ENCODE measurements at places on chromosomes 5 and 9.

DNA sequence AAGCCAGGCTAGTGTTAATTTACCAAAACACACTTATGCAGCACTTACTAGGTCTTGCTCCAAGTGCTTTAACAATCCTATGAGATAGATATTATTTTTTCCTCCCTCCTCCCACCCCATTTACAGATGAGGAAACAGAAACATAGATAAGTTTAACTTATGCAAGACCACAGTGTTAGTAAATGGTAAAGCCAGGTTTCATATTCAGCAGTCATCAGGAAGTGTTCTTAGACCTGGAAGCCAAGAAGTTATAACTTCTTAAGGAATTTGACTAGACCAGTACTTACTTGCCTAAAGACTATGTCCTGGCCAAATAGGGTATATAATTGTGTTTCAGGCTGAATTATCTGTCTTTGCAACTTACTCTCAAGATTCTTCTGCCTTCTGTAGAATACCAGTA lies 15.9 kb downstream of the ABHD17B start:
- DNase-seq = no peak

DNA sequence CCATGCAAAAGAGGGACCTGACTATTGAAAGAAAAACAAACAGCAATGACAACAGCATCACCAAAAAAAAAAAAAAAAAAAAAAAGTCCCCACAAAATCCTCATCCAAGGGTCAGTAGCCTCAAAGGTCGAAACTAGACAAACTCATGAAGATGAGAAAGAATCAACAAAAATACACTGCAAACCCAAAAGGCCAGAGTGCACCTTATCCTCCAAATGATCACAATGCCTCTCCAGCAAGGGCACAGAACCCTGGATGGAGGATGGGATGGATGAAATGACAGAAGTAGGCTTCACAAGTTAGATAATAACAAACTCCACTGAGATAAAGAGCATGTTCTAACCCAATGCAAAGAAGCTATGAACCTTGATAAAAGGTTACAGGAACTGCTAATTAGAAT lies 250.4 kb upstream of the GRAMD2B start:
- DNase-seq = no peak

DNA sequence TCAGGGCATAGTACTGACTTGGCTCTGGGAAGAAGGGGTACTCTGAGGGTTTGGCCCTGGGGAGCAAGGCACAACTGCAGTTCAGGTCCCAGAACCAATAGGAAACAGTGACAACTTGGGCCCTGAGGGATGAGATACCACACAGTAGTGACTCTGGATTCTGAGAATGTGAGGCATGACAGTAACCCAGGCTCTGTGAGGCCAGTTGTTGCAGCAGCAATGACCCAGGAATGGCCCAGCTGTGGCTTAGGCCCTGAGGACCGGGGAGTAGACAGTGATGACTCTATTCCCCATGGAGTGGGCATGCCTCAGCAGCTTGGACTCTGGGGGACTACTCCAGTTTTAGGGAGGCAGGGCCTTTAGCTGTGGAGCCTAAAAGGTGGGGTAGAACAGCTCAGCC lies 21.5 kb upstream of the NFIL3 start:
- no peak for DNase-seq

DNA sequence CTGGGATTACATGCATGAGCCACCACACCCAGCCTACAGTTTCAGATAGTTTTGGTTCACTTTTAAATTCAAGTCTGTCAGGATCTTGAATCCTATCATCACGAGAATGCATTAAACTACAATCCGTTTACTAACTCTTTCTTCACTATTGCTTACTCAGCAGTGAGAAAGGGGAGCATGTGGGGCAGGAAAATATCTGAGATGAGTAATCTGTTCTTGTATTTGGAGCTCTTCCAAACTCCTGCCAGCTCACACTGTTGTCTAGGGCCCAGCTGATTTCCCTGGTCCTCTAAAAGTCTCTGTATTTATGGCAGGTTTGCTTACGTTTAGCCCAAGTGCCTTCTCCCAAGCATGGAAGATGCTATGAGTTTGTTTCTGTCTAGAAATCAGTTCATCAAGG lies 152.2 kb downstream of the FGF18 start:
- DNase-seq = no peak

- no peak for DNase-seq
Measured at GRCh38 chr5:112586596-112587062, 151.1 kb upstream of the APC start.

GRCh38 chr5:81006947-81007636 lies 46.9 kb downstream of the RASGRF2 start:
- DNase-seq = no peak

DNA sequence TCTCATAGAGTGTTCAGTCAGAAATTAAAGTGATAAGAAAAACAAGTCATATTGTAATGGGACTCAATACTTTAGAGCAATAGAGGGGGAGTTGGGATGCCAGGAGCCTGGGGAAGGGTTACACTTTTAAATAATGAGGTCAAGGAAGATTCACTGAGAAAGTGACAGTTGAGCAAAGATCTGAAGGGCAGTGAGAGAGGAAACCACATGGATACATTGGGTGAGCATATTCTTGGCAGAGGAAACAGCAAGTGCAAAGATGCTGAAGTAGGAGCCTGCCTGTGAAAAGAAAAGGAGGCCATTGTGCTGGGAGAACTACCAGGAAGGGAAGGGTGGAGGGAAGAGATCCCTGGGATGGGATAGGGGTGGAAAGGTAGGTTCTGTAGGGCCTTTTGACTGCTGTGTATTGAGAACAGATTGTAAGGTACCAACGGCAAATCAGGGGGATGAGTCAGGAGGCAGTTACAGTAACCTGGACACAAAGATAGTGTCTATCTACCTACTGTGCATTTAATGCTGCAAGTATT lies 79.4 kb downstream of the PAM start:
- no peak for DNase-seq

GRCh38 chr9:36895744-36896260 lies 138.3 kb downstream of the PAX5 start:
- no peak for DNase-seq

- DNase-seq = no peak
Measured at GRCh38 chr9:131807144-131807983, 67.5 kb upstream of the RAPGEF1 start.

- no peak for DNase-seq
Measured at GRCh38 chr5:3911773-3912172, 316.1 kb downstream of the IRX1 start.

DNA sequence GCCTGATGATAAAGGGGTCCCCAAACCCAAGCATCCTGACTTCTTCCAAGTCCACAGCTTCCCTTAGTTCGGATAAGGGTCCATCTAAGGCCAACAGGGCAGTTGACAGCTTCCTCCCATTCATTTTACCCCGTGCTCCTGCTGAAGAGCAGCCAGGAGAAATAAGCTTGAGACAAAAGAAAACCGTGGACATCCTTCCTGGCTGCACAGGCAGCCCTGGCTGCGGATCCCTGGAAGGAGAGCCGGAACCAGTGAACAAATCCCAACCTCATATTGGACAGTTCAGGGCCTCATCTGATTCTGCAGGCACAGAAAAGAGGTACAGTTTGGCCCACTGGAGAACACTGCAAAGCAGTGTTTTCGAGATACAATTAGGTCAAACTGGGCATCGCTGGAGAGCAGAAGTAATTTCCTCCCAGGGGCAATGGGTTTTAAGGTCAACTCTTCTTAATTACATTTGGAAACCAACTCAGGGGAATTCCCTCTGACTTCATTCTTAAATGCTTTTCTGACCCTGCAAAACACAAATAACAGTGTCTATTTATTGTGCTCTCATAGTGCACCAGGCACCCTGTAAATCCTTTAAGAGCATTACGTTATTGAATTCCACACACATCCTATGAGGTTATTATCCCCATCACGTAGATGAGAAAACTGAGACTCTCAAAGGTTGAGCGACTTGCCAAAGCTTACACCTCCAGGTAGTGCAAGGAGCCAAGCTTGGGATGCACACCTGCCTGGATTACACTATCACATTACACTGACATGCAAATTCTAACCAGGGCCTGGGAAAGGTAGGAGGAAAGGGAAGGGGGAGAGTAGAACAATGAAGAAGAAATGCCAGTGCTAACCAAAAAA lies 21.2 kb downstream of the ADAM19 start:
- DNase-seq = no peak

DNA sequence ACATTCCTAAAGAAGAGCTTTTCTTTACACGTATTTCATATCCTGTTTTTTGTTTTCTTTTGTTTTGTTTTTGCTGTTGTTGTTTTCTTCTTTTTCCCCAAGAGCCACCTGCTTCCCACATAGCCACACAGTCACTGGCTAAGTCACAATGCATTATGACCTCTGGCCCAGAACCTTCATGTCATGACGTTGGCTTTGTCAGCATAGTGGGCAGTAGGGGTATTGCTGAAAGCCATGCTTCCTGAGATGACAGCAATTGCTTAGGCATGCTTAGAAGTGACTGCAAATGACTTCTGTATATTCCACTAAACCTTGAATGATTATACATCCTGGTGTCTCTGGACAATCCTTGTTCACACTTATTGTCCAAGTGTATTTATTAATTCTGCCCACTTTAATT lies 375.8 kb downstream of the TAF11L14 start:
- no peak for DNase-seq

GRCh38 chr9:69136779-69137178 lies 37.3 kb upstream of the TJP2 start:
- DNase-seq = no peak

GRCh38 chr5:56377573-56377972 lies 144.4 kb upstream of the ANKRD55 start:
- no peak for DNase-seq

DNA sequence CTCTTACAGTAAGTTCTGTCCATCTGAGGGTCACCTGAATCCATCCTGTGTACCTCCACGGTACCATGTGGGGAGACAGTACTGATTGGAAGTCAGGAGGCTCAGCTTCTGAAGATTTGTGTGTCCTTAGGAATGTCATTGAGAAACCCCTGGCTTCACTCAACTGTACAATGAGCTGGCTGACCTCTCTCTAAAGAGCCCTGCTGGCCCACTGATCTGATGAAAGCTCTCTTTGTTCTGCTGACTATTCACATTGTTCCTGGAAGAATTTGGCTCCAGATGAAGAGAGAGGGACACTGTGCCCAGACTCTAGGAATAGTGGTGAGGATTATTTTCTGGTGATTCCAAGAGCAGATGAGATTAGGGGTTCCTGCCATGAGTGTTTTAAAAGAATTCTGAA lies 141.2 kb downstream of the LURAP1L start:
- DNase-seq = no peak

GRCh38 chr5:131413605-131414559 lies 150.0 kb downstream of the CDC42SE2 start:
- DNase-seq = no peak

DNA sequence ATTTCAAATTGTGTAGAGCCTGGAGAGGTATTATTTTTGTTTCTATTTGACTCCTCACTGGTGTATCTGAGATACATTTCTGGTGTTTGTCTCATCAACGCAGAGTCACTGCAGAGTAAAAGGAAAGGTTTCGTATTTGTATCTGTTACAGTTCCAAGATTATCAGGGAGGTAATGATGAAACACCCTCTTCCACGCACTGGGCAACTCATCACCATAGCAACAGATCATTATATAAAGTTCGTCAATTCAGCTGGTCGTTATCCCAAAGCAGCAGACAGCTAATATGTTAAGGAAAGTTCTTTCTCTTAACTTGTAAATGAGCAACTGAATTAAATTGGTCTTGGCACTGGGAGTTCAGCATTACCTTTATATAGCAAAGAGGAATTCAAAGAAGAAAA lies 513.5 kb downstream of the MTRR start:
- DNase-seq = no peak
